K562 (cell line): ENCODE measurements at places on chromosomes 4 and X.

GRCh38 chrX:12372111-12372510, 233.8 kb downstream of the FRMPD4 start:
- H3K27ac ChIP-seq: no peak overlapping the region
- H3K36me3 ChIP-seq: no peaks in the 10 kb centered on the region
- DNase-seq: no peak
- no peaks in the 10 kb centered on the region for H3K4me1 ChIP-seq
- H3K4me3 ChIP-seq: no peak overlapping the region

DNA sequence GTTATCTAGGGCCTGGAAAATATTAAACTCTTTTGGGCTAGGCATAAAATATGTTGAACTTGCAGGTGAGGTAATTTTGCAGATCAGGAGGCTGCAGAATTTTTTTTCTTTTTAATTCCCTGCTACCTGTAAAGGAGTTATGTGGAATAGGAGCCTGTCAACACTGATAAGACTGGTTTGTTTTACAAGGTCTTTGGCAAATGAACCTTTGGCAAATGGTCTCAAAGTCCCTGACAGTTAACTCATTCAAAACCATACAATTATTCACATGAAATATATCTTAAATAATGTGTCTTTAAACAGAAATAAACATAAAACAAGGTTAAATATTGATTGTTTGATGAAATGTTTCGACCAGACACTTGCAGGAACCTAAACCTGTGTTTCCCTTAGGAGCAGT, 340.2 kb downstream of the GASK1B start:
- DNase-seq: no peak
- no peak overlapping the region for H3K4me3 ChIP-seq
- H3K27me3 ChIP-seq: no peaks in the 10 kb centered on the region
- H3K27ac ChIP-seq: no peak overlapping the region

GRCh38 chrX:48632207-48632606, 34.9 kb downstream of the WDR13 start:
- no peak overlapping the region for H3K4me3 ChIP-seq
- H3K4me1 ChIP-seq: peaks cover 15% of the 10 kb centered on the region; the same call in 2 of the 3 replicates
- H3K27me3 ChIP-seq: no peaks in the 10 kb centered on the region
- peak overlapping the region; percentile 26; the same call in 1 of the 3 replicates for H3K27ac ChIP-seq
- no peaks in the 10 kb centered on the region for H3K36me3 ChIP-seq
- DNase-seq: no peak

GRCh38 chr4:75048208-75048879, 115.4 kb downstream of the PARM1 start:
- no peaks in the 10 kb centered on the region for H3K36me3 ChIP-seq
- no peak overlapping the region for H3K27ac ChIP-seq
- H3K4me1 ChIP-seq: no peaks in the 10 kb centered on the region
- peak; percentile 25 for DNase-seq
